ENCODE measurements at places on chromosomes 4 and X. TPM values are rescaled to one million over a fixed set of nuclear protein-coding genes. Genes with fewer than 3 reads are reported as not detected.

Gene MAGEC1
- total RNA-seq = not detected

GRCh38 chr4:17033768-17034181 lies 135.3 kb upstream of the LDB2 start:
- no peaks in the 10 kb centered on the region for H3K36me3 ChIP-seq
- DNase-seq = no peak

DNA sequence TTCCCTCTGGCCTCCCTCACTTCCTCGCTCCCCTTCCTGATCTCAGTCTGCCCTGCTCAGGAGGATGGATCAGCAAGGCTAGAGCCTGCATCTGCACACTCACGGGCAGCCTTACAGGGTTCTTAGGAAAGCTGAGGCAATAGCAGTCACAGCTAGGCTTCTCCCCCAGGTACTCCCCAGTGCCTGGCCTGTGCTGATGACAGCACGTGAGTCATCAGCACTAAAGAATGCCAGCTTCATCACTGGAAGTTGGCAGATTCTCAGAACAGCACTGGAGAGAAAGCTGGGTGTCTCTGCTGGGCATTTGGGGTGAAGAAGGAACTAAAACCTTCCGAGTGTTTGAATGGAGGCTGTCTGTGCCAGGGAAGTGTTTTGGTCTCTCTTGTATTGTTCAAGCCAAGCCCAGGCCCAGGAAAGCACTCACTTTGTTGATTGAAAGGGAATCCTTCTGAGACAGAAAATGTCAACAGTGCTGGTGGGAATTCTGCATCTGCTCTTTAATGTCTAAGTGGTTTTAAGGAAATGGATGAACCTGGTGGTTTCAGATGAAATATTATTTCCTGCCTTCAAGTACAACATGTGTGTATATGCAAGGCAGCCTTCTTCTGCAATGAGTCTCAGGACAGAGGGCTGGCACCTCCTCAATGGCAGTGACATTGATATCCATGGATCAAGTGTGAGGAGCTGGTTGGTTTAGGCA lies 73.0 kb upstream of the SCOC start:
- H3K4me3 ChIP-seq = no peak overlapping the region
- no peaks in the 10 kb centered on the region for H3K27me3 ChIP-seq
- H3K36me3 ChIP-seq = no peaks in the 10 kb centered on the region
- peaks cover 7% of the 10 kb centered on the region for H3K4me1 ChIP-seq
- no peak overlapping the region for H3K27ac ChIP-seq

- DNase-seq = no peak
- H3K27me3 ChIP-seq = no peaks in the 10 kb centered on the region
- peak overlapping the region; percentile 89 for H3K4me3 ChIP-seq
- no peaks in the 10 kb centered on the region for H3K36me3 ChIP-seq
- peaks cover 11% of the 10 kb centered on the region for H3K4me1 ChIP-seq
These were observed 1.9 kb upstream of the PPP3CA start for GRCh38 chr4:101348995-101349800.

DNA sequence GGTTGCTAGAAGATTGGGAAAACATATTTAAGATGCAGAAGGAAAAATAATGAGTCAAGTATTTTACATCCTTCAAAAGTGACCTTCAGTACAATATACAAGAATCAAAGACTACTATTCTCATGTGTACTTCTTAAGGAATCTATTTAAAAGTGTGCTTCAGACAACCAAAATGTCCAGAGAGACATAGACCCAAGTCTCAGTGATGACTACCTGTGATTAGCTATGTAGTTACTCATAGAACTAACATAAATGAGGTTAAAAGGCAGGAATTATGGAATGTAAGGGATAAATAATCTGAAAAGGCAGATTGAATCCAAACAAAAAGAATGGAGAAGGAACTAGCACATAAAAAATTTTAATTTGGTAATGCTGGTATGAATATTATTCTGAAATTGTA lies 634.7 kb upstream of the FAM241A start:
- DNase-seq = no peak
- no peaks in the 10 kb centered on the region for H3K36me3 ChIP-seq
- no peaks in the 10 kb centered on the region for H3K27me3 ChIP-seq
- no peak overlapping the region for H3K27ac ChIP-seq
- H3K4me1 ChIP-seq = no peaks in the 10 kb centered on the region

DNA sequence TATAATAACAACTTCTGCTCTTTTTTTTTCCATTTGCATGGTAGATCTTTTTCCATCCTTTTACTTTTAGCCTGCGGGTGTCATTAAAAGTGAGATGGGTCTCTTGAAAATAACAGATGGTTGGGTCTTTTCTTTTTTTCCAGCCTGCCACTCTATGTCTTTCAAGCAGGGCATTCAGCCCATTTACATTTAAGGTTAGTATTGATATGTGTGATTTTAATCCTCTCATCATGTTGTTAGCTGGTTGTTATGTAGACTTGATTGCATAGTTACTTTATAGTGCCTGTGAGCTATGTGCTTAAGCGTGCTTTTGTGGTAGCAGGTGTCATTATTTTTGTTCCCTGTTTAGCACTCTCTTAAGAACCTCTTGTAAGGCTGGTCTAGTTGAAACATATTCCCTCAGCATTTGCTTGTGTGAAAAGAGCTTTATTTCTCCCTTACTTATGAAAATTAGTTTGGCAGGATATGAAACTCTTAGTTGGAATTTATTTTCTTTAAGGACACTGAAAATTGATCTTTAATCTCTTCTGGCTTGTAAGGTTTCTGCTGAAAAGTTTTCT lies 326.1 kb downstream of the SH3BGRL start:
- no peaks in the 10 kb centered on the region for H3K27me3 ChIP-seq
- no peaks in the 10 kb centered on the region for H3K4me1 ChIP-seq

- no peaks in the 10 kb centered on the region for H3K27me3 ChIP-seq
- H3K36me3 ChIP-seq = no peaks in the 10 kb centered on the region
- H3K27ac ChIP-seq = no peak overlapping the region
- H3K4me3 ChIP-seq = no peak overlapping the region
- no peak for DNase-seq
These were observed 35.8 kb downstream of the PDE5A start for GRCh38 chr4:119592830-119593229.

DNA sequence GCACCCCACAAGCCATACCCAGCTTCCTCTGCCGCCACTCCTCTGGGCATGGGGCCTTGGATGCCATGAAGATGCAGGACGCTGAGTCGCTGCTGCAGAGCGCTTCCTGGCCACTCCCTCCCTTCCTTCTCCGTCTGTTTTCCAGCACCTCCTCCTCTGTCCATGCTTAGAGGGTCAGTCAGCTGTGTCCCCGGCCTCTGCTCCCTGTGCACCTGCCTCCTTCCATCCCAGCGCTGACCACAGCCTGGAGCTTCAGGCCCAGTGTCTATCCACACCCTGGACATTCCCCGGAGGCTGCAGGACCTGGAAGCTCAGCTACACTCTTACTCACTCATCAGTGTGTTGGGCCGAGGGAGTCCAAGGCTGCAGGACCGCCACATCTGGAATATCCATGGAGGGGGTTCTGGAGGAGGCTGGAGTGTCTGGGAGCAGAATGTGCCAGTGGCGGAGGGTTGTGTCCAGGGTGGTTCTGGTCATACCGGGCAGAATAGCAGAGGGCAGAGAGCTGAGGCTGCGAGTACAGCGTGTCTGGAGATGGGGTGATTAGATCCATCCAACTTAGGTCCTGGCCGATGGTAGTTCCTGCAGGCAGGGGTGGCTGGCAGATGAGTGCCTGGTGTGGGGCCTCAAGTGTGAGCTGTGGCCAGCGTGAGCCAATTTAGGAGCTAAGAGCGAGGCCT lies 58.6 kb upstream of the ADRA2C start:
- DNase-seq = no peak
- H3K4me1 ChIP-seq = peaks cover 4% of the 10 kb centered on the region
- H3K27ac ChIP-seq = no peak overlapping the region
- no peak overlapping the region for H3K4me3 ChIP-seq
- H3K27me3 ChIP-seq = peaks cover 16% of the 10 kb centered on the region
- H3K36me3 ChIP-seq = no peaks in the 10 kb centered on the region

GRCh38 chrX:103919270-103919637 lies 43.2 kb upstream of the TMSB15B start:
- peak; percentile 34 for DNase-seq
- H3K4me1 ChIP-seq = no peaks in the 10 kb centered on the region
- H3K27me3 ChIP-seq = no peaks in the 10 kb centered on the region
- H3K4me3 ChIP-seq = peak overlapping the region; percentile 79

DNA sequence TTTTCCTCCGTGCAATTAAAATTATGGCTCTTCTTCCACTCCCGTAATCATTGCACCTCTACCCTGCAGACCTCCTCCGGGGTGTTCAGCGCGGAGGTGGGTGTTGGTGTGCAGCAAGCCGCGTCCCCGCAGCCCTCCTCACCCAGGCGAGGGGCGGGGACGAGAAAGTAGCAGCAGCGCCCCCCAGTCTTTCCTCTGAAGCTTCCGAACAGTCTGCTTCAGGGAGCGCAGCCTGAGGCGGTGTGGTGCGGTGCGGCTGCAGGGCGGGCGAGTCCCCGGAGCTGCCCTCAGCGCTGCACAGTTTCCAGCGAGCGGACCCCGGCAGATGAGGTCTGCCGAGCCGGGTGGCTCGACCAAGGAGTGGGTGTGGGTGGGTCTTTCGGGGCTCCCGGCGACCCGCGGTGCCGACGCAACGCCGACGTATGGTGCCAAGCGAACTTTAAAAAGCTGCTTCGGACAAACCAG lies at the start of gene FRAS1:
Gene FRAS1 (plus strand): TSS at position 189 of the 465 bp plus-strand sequence. CDS start 687 bp downstream, outside the sequence.
- peak; percentile 79 for DNase-seq
- no peaks in the 10 kb centered on the region for H3K27me3 ChIP-seq
- no peaks in the 10 kb centered on the region for H3K36me3 ChIP-seq
- H3K27ac ChIP-seq = peak within 1 kb of the TSS; percentile 85

- H3K27me3 ChIP-seq = peaks cover 100% of the 10 kb centered on the region
- DNase-seq = no peak
- H3K27ac ChIP-seq = no peak overlapping the region
- H3K4me1 ChIP-seq = peaks cover 30% of the 10 kb centered on the region
These were observed 2.2 kb downstream of the NKX6-1 start for GRCh38 chr4:84496706-84497503.

Gene PPEF2
- not detected for total RNA-seq

Gene PHOX2B
- not detected for total RNA-seq

DNA sequence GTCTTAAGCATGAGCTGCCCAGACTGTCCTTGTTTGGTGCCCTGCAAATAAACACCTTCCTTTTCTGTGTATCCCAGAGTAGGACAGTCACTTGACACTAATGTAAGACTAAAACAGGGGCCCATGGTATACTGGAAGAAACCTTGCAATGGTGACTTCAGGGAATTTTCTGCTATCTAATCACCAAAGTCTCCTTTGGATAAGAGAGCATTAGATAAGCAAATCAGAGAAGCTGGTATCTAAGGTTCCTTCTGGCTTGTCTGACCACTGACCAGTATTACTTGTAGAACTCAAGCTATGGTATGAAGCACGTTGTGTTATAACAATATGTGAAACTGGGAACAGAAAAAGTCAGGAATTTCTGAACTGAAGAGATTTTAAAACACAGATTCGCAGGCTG lies 173.9 kb downstream of the COL25A1 start:
- no peaks in the 10 kb centered on the region for H3K27me3 ChIP-seq
- H3K27ac ChIP-seq = no peak overlapping the region
- no peaks in the 10 kb centered on the region for H3K36me3 ChIP-seq
- no peak overlapping the region for H3K4me3 ChIP-seq
- DNase-seq = no peak

- DNase-seq = no peak
- H3K27ac ChIP-seq = no peak overlapping the region
- no peaks in the 10 kb centered on the region for H3K27me3 ChIP-seq
- H3K36me3 ChIP-seq = no peaks in the 10 kb centered on the region
- no peaks in the 10 kb centered on the region for H3K4me1 ChIP-seq
These were observed 7.2 kb downstream of the IRAK1 start for GRCh38 chrX:154012336-154012991.

- H3K27me3 ChIP-seq = no peaks in the 10 kb centered on the region
- no peaks in the 10 kb centered on the region for H3K4me1 ChIP-seq
- no peak for DNase-seq
- H3K27ac ChIP-seq = no peak overlapping the region
These were observed 30.5 kb upstream of the NSG1 start for GRCh38 chr4:4356106-4357041.

DNA sequence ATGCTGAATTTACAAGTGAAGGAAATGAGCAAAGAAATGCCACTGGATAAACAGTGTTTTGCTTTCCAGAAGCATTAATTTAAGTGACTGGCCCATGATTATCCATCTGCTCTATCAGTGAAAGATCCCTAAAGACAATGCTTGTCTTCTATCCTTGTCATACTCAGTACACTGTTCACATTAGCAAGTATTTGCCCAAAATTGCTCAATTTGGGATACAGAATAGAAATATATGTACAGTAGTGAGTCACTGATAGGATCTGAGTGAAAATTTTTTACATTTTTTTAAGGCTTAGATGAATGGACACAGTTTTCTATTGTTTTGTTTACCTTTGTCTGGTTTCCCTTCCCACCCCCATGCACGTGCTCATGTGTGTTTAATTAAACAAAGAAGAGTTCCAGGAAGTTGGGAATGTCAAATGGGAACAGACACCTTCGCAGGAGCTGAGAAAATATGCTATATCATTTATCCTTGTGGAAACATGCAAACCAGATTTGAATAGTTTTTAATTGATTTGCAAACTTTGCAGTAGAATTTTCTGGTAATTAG lies 656.3 kb downstream of the RPA4 start:
- no peaks in the 10 kb centered on the region for H3K36me3 ChIP-seq
- no peak for DNase-seq
- H3K27ac ChIP-seq = no peak overlapping the region
- H3K27me3 ChIP-seq = no peaks in the 10 kb centered on the region
- no peaks in the 10 kb centered on the region for H3K4me1 ChIP-seq

Gene GPR82
- 0.20 TPM for total RNA-seq

GRCh38 chr4:139674875-139675550 lies 9.4 kb downstream of the MGST2 start:
- no peaks in the 10 kb centered on the region for H3K27me3 ChIP-seq
- no peak for DNase-seq
- H3K36me3 ChIP-seq = no peaks in the 10 kb centered on the region
- H3K4me3 ChIP-seq = no peak overlapping the region

- no peaks in the 10 kb centered on the region for H3K27me3 ChIP-seq
- H3K4me1 ChIP-seq = no peaks in the 10 kb centered on the region
- H3K4me3 ChIP-seq = no peak overlapping the region
These were observed 1066.0 kb downstream of the FSTL5 start for GRCh38 chr4:161097821-161098220.

- peak within 1 kb of the TSS; percentile 58 for H3K27ac ChIP-seq
- peak; percentile 56 for DNase-seq
- no peaks in the 10 kb centered on the region for H3K4me1 ChIP-seq
- peak within 1 kb of the TSS; percentile 50 for H3K4me3 ChIP-seq
These were observed at the start of gene ERVMER34-1 for GRCh38 chr4:52750819-52751486. ERVMER34-1 (minus strand) TSS chr4:52751425; CDS start chr4:52745520, 5,905 bp downstream.

DNA sequence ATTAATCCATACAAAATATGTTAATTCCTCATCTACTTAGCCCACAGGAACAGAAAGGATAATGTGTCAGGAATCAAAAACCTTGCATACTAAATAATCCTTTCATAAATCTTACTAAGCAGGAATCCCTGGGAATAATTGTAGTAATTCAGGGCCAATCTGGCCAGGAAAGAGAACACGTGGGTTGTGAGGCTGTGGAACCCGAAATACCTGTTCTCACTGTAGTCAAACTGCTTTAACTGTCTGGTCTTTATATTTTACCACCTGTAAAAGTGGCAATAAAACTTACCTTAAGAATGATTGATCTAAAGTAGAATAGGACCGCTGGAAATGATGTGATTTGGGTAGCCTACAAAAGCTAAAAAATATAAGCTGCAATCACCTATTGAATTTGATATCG lies 1620.9 kb downstream of the STIM2 start:
- H3K27me3 ChIP-seq = no peaks in the 10 kb centered on the region
- no peaks in the 10 kb centered on the region for H3K36me3 ChIP-seq
- no peak overlapping the region for H3K4me3 ChIP-seq
- H3K27ac ChIP-seq = no peak overlapping the region
- DNase-seq = peak; percentile 12
- no peaks in the 10 kb centered on the region for H3K4me1 ChIP-seq

- no peaks in the 10 kb centered on the region for H3K36me3 ChIP-seq
- no peak overlapping the region for H3K4me3 ChIP-seq
- H3K4me1 ChIP-seq = peaks cover 14% of the 10 kb centered on the region
- no peaks in the 10 kb centered on the region for H3K27me3 ChIP-seq
- peak; percentile 62 for DNase-seq
These were observed 39.2 kb upstream of the TLR3 start for GRCh38 chr4:186029571-186030398.

Measured in hepatocyte (in vitro differentiated cells).